ENCODE measurements at places on chromosomes 12 and 14. TPM values are rescaled to one million over a fixed set of nuclear protein-coding genes. Genes with fewer than 3 reads are reported as not detected.

GRCh38 chr14:77599889-77600288, 16.5 kb downstream of the SPTLC2 start:
- DNase-seq: no peak

DNA sequence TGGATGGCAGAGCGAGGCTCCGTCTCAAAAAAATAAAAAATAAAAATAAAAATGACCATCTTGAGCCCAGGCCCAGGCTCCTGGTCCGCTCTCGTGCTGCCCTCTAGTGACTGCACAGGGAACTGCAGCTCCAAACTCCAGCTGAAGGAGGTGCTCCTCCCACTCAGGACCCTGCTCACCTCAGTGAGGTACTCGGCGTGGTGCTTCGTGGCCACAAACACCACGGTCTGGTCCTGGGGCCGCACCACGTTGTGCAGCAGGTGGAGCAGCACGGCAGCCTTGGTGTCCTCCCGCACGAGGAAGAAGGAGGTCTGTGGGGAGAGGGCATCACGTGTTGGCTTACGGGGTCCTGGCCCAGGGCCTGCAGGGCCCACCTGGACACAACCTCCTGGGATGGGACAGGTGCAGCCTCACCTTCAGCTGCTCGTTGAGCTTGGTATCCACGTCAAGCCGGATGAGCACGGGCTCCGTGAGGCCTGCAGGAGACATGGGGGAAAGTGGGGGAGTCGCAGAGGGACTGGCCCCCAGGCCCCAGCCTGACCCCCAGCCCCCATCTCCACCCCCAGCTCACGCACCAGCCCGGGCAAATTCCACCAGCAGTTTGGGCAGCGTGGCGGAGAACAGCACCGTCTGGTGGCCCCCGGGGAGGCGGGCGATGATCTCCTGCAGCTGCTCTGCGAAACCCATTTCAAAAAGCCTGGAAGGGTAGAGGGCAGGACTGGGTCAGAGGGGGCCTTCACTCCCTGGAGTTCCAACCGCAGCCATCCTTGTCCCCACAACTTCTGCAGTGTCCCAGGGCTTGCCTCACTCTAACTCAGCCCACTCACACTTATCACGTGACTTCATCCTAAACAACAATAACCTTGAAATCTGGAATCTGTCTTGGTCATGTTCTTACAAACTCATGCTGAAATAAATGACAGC, 10.6 kb downstream of the DDX54 start:
- DNase-seq: peak; percentile 53

GRCh38 chr12:81811061-81811777, 52.1 kb upstream of the PPFIA2 start:
- no peak for DNase-seq

GRCh38 chr14:63853831-63854293, 1.1 kb downstream of the SYNE2 start:
- DNase-seq: peak; percentile 56

- DNase-seq: peak; percentile 85
These were observed at the start of gene C1S for GRCh38 chr12:7060353-7060954. C1S (plus strand) TSS chr12:7060718; CDS start chr12:7061913, 1,195 bp downstream.

DNA sequence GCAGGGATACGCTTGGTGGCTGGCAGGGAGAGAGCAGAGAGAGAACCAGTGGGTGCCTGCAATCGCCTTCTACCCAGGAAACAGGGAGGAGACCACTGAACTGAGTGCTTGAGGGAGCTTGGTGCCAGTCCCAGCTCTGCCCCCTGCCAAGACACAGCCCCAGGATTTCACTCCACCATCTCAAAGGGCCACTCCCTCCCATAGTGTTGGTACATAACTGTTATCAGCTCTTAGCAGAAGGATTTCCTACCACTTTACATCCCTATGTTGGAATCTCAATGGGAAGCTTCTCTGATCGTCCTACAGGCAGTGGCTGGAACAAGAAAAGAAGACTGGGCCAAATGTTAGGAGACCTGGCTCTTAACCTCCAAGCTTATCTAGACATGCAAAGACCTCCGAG, 157.4 kb upstream of the FOXN3 start:
- DNase-seq: no peak

GRCh38 chr14:94038921-94039629, 12.9 kb downstream of the OTUB2 start:
- DNase-seq: no peak

DNA sequence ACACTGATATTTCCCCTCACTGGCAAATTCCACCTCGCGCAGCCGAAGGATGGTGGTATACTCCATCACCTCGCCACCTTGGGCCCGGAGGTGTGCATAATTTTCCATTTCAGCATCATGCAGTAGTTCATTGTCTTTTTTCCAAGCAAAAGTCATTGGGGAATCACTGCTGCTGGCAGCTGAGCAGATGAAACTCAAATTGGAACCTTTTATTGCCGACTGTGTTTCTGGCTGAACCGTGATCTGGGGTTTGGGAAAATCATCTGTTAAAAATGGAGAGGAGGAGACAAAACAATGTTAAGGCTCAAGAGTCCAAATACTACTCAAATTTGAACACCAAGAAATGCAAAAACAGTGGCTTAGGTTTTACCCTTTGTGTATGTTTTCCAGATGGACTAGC, 39.7 kb downstream of the LRIG3 start:
- no peak for DNase-seq

- DNase-seq: no peak
These were observed 42.6 kb downstream of the FRS2 start for GRCh38 chr12:69512820-69513219.

- DNase-seq: no peak
These were observed 193.5 kb upstream of the CNOT2 start for GRCh38 chr12:70049596-70050360.

GRCh38 chr12:94553875-94554274, 94.2 kb upstream of the CEP83 start:
- DNase-seq: no peak

DNA sequence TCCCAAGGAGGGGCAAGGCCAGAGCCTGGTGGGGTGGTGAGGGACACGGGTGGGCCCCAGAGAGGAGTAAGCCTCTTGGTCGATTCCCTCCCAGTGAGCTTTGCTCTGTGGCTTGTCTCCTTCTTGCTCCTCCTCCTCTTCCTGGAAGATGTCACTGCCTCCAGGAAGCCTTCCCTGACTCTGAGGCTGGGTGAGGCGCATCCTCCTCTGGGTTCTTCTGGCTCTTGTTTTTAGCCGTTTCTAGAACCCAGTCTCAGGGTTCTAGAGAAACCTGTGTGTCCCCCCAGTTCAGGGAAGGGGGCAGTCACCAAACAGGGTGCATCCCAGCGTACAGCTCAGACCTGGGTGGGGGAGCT, 12.6 kb downstream of the KIF26A start:
- no peak for DNase-seq

GRCh38 chr12:32272465-32272864, 126.9 kb upstream of the FGD4 start:
- DNase-seq: no peak

- no peak for DNase-seq
These were observed 347.7 kb upstream of the FLRT2 start for GRCh38 chr14:85182282-85182681.

DNA sequence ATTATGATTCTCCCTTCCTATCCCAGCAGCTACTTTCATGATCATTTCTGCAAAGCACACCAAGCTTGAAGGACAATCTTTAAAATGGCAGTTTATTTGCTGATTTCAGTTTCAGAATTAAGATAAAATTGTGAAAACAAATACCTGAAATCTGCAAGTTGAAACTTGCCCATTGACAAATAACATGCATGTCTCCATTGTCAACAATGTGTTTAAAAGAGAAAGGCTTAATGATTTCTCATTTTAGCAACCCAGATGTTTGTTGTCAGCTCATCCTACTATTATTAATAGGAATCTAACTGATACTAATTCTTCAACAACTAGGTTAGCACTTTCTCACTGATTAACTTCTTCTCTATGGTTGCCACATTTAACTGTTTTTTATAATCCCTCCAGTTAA, 474.6 kb downstream of the PRKD1 start:
- no peak for DNase-seq

GRCh38 chr12:116257215-116257614, 20.3 kb downstream of the MED13L start:
- no peak for DNase-seq

DNA sequence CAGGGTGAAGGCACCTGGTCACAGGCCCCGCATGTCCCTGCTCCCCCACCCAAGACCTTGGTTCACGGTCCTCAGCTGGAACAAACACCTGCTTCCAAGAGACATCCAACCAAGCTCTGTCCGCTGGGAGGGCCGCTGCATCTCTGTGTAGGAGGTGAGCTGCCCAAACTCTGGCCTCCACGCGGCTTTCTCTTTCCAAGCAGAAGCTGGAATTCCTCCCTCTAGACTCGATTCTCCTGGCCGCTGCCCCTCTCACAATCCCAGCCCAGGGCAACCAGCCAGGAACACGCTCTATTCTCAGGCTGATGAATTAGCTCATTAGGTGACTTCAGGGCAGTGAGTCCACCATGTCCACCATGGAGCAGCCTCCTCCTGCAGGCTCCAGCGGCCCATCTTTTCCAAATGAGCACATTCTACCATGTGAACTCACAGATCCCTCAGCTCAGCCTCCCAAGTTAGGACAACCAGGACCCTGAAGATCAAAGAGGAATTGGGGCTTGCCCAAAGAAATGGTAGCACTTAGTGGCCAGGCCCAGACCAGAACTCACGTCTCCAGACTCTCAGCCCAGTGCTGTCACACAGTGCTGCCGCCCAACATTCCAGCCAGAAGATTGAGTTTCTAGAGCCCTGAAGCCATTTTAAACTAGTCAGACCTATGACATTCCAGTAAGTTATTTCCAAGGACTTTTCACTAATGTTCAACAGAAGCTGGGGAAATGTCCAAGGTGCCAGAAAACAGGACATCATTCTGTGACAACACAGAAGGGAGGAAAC, 146.6 kb downstream of the ANO2 start:
- no peak for DNase-seq

DNA sequence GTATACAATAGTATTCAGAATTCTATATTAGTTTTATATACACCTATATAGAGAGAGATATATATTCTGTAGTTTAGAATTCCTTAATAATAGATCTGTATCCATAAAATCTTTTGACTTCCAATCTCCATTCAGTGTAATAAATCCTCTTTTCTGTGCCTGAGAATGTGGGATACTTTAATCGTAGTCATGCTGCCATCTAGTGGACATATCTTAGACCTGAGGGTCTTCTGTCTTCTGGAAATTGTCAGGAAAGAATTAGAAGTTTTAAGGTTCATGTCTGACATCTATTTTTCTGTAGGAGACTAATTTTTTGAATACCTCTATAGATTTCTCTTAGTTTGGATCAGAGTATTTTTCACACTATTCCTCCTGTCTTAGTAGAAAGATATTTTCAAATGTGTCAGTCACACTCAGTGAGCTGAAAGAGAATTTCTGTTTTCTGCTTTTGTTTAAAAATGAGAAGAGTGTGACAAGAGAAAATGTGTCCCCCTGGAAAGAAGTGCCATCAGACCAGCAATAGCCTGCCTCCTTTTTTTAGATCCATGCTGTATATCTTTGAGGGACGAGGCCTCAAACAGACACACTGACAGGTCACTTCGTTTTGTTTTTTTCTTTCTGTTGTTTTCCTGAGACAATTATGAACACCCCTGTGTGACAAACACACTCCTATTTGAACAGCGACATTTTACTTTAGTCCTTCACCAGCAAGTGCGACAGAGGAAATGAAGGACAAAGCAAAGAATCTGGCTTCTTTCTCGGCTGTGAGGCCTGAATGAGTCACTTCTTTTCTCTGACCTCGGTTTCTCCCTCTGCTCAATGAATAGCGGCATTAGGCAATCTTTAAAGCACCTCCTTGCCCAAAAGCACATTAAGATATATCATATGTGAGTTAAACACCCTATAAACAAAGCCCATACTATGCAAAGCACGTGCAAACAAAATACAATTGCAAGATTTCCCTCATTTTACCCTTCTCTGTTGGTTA, 96.3 kb downstream of the GALC start:
- no peak for DNase-seq

GRCh38 chr12:106149096-106149784, 10.5 kb upstream of the NUAK1 start:
- DNase-seq: no peak

DNA sequence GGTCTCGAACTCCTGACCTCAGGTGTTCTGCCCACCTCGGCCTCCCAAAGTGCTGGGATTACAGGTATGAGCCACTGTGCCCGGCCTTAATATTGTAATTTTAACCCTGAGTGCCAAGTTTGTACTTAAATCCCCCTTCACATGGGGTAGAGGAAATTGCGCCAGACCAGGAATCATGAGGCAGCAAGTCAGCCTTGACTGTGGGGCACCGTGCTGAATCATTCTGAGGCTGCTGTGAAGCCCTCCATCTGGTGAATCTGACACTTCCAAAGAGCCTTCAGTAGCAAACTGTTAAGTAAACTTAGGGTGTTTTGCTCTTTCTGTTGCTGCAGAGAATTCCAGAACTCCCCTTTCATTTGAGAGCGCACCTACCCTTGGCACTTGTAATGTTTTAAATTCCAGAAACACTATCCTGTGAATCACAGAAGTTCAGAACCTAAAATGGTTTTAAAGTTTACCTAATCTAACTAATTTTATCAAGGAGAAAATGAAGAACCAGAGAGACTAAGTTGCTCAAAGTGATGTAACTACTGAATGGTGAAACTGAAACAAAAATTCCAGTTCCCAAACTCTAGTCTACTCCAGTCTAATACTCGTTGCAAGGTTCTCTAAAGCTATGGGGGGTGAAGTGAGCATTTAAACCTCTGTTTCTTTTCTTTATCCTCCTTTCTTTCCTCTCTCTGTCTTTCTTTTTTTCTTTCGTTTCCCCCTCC, 7.5 kb downstream of the HEBP1 start:
- peak; percentile 46 for DNase-seq

- no peak for DNase-seq
These were observed 129.6 kb downstream of the GXYLT1 start for GRCh38 chr12:42015051-42015461.

DNA sequence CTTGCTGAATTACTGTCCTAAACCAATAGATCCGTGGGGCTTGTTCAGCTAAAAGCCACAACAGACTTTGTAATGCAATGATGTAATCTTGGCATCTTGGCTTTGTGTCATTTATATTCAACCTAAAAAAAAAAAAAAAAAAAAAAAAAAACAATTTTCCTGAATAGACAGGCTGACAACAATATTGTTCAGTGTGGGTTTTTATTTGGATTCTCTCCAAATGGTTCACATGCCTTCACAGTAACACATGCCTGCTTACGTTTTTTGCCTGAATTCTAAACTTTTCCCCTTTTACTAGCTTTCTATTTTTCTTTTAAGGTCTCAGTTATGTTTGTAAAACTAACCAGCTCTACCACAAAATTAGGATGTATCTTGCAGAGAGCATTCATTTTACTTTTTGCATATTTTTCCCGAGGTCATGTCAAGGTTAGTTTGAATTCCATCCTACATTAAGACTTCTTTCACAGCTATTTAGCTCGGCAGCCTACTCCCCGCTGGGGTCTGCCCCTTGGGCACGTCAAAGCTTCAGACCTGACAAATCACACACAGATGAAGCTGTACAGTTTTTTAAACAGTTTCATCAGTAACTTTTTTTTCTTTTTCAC, 213.7 kb upstream of the NPAS3 start:
- peak; percentile 74 for DNase-seq

PRR4 gene
- not detected for total RNA-seq

TIMELESS gene
- total RNA-seq: 7.4 TPM

ZFHX2 gene
- total RNA-seq: not detected

RASSF9 gene
- total RNA-seq: not detected

OR6C1 gene
- total RNA-seq: not detected

GPRC5D gene
- total RNA-seq: not detected

ASB2 gene
- 14.9 TPM for total RNA-seq

SERPINA12 gene
- not detected for total RNA-seq

KRT6C gene
- total RNA-seq: not detected

CDKN3 gene
- 162 TPM for total RNA-seq

TM7SF3 gene
- total RNA-seq: 128 TPM

MGAT4C gene
- not detected for total RNA-seq

KRT75 gene
- not detected for total RNA-seq

SLC7A7 gene
- 0.09 TPM for total RNA-seq

All from SJSA1 (cell line).